ENCODE measurements at places on chromosomes 11 and 22. TPM values are rescaled to one million over a fixed set of nuclear protein-coding genes. Genes with fewer than 3 reads are reported as not detected.

GRCh38 chr11:9304178-9304577, 10.2 kb downstream of the TMEM41B start:
- no peak for DNase-seq

GRCh38 chr11:1092145-1092670, 17.5 kb downstream of the MUC2 start:
- DNase-seq, result no peak

- no peak for DNase-seq
These were observed 23.3 kb upstream of the POU2AF1 start for GRCh38 chr11:111402411-111402810.

- DNase-seq, result no peak
These were observed 426.1 kb upstream of the CADM1 start for GRCh38 chr11:115930291-115930690.

DNA sequence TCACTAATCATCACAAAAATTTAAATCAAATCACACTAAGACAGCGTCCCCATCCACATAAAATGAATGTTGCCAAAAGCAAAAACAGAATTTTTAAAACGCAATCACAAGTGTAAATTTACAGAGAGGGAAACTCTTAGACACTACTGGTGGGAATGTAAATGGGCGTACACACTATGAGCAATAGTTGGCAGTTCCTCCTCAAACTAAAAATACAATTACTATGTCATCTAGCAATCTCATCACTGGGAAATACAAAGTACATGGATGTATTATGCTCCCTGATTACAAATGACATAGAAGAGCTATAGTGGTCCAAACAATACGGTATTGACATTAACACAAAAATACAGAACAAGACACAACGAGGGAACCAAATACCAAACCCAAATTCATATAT, 8.7 kb upstream of the RGL4 start:
- DNase-seq, result no peak

GRCh38 chr22:43544289-43544673, 132.5 kb downstream of the MPPED1 start:
- DNase-seq, result no peak

- no peak for DNase-seq
These were observed 25.7 kb downstream of the LRFN4 start for GRCh38 chr11:66882561-66883015.

DNA sequence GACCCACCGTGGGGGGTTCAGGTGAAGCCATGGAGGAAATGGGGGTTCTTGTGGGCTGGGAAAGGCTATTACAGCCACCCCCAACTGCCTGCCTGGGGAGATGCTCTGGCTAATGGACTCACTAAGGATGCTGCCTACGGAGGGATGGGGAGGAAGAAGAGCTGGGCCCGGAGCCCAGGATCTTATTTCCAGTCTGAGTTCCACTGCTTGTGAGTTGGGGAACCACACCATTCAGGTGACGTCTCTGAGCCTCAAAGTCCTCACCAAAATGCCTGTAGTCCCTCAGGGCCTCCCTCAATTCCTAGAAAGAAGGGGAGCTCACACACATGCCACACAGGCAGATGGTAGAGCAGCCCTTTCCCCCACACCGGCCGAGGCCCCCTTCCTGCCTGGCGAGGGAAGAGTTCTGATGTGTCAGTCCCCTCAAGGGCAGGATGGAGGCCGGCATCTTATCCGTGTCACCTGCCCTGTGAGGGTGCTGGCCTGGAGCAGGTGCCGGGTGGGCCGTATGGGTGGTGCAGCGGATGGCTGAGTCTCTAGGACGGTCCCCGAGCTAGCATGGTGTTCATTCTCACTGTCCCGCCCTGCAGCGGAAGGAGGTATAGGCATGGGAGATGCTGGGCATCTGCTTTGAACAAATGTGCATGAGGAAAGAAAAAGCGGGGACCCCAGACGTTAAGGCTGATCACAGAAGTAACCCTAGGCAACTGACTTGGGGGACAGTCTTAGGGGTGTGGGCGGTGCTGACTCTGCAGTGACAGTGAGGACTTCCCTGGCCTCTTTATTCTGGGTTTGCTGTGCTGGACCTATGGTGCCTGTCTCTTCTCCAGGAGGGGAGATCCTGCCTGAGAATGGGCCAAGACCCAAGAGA, 15.7 kb downstream of the MRGPRF start:
- no peak for DNase-seq

GRCh38 chr11:22472306-22472705, 134.1 kb downstream of the SLC17A6 start:
- no peak for DNase-seq

GRCh38 chr11:98720951-98721350, 299.8 kb upstream of the CNTN5 start:
- DNase-seq, result no peak

GRCh38 chr11:45219411-45219810, 66.7 kb downstream of the SYT13 start:
- DNase-seq, result no peak

DNA sequence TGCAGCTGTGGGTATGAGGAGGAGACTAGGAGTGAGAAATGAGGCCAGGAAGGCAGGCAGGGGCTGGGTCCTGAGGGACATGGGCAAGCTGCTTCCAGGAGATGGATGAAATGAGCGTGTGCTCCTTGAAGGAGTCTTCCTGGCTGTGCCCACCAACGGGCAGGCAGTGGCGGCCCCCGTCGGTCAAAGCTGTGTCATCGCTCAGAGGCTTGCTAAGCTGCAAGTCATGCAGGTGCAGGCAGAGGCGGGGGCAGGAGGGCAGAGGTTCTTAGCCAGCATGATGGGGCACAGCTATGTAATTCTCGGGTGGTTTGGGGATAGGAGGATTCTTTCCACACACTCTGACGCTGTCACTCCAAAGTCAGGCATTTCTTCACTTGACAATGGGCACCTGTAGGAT, 12.5 kb upstream of the PEX26 start:
- DNase-seq, result no peak

DNA sequence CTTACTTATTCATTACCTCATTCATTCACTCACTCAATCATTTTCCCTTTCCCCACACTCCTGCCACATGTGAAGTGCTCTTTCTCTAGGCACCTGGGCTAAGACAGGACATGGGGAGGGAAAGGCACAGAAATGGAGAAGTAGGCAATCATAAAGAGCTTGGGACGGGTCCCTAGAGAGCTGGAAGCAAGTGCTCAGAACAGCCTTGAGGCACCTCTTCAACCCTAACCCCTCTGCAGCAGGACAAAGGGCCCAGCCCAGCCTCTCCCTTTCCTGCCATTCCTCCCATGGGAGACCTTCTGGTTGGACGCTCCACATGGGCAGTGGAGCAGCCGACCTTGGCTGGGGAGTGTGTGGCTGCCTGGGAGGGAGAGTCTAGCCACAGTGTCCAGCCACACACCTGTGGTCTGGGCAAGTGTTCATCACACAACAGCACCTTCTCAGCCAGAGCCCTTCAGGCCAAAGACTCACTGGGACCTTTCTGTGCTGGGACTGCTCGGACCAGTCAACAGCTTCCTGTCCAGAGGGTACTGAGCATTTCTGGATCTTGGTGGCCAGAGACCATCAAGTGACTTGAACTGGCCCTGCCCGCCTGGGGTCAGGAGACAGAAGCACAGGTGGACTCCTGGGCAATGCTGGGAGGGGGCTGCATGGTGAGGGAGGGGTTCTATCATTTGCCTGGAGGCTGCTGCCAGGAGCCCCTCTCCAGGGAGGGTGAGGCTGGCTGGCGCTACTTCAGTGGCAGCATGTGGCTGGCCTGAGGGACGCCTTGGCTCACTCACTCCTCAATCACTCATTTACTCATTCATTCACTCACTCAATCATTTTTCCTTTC, 1.0 kb upstream of the MUC5AC start:
- DNase-seq, result no peak

- no peak for DNase-seq
These were observed 3.6 kb upstream of the SORL1 start for GRCh38 chr11:121448431-121448941.

GRCh38 chr22:30212363-30212995, 34.1 kb downstream of the LIF start:
- DNase-seq, result no peak

GRCh38 chr11:64558065-64558745, 32.8 kb upstream of the SLC22A12 start:
- DNase-seq, result no peak

DNA sequence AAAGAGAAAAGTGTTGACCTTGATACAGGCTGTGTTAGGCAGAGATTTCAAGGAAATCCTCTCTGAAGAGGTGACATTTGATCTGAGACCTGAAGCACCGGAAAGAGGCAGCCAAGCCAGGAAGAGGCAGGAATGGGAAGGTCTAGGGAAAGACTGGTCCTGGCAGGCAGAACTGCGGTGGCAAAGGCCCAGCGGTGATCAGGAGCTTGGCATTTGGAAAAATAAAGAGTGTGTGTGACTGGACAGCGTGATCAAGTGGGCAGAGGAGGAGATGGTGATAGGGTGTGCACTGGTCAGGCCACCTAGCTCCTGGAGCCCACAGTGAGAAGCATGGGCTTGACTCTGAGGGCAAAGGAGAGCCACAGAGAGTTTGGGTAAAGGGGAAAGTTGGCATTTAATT, 27.2 kb upstream of the GAB4 start:
- no peak for DNase-seq

DNA sequence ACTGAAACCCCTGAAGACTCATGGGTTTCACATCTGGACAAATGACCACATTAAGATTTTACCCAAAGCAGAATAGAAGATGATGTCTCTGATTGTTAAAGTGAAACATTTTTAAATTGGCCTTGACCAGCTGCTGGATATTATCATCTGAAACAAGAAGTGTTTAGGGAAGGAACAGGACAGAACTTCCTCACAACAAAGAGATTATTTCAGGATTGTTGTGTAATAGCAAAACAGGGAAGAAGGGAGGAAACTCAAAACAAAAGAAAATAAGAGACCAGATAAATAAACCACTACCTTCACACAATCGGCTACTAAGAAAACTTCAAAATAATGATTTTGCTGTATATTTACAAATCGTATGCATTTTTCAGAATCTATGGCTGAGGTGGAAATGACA, 319.2 kb upstream of the API5 start:
- DNase-seq, result no peak

DNA sequence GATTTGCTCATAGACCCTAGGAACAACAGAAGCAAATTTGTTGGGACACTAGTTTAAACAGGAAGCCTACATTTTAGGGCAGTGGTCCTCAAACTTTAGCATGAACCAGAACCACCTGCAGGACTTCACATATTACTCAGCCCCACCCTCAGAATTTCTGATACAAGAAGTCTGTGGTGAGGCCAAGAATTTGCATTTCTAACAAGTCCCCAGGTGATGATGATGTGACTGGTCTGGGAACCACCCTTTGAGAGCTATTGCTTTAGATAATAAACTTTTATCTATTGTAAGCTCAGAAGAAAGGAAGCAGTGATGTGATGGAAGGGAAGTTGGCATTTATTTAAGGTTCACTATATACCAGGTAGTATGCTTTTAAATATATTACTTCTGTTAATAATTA, 194.0 kb downstream of the FAM181B start:
- DNase-seq, result no peak

DNA sequence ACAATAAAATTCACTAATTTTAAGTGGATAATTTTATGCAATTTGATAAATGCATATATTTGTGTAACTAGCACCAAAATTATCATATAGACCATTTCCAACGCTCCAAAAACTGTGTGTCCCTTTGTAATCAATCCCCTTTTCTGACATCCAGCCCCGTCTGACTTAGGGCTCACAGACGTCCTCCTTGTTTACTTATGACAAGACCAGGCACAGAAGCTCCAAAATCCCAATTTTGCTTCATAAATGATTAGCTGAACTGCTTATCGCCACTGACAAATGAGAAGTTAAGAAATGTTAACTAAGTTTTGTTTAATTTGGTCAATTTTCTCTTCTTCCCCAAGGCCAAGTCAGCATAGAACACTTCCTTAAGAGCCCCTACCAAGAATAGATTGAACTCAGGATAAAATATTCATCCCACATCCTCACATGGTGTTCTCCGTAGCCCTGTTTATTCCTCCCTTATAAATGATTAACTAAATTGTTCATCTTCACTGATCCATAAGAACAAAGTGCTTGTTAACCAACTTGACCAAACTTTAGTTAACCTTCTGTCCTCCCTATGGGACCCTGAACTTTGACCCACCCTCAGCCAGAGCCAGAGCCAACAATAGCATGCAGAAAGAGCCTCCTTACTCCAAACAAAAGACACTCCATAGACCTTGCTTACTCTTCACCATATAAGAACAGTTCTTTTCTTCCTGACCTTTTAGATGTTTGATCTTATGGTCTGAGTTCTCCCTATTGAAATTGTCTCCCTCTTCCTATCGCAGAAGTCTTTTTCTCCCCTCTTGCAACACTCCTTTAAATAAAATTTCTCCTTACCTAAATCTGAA, 30.8 kb upstream of the GLYAT start:
- no peak for DNase-seq

GRCh38 chr11:105738986-105739795, 129.3 kb downstream of the GRIA4 start:
- no peak for DNase-seq

DNA sequence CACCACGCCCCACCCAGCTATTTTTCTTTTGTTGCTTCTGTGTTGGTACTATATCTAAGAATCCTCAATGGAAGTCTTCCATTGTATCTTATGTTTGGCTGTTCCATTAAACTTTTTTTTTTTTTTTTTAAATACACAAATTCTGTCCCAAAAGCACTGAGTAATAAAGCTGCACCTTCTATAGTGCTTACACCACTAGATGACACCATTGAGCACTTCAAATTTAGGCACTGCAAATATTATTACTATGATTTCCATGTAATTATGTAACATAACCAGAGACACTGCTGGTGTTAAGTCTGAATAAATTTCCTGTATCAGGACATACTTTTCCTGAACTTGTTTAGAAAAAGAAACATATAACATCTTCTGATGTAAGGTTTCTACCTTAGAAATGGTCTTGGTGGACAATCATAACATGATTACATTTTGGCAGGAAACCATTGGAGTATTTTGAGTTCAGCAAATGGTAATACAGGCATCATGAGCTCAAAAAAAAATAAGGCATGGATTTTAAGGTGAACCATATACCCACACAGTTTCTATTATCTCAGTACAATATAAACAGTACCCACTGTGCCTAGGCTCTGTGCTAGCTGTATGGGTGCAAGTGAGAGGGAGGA, 110.5 kb downstream of the ATG16L2 start:
- peak; percentile 65 for DNase-seq

Gene C22orf31
- not detected for total RNA-seq

Gene CARD18
- not detected for total RNA-seq

Gene CCDC83
- not detected for total RNA-seq

Gene KRTAP5-10
- total RNA-seq, result not detected

Gene NXPE1
- not detected for total RNA-seq

Gene SCN3B
- total RNA-seq, result not detected

Gene RAC2
- 537 TPM for total RNA-seq

Gene OR52E4
- total RNA-seq, result not detected

Gene PGA5
- not detected for total RNA-seq

Gene LMNTD2
- 5.1 TPM for total RNA-seq

Gene CD248
- total RNA-seq, result 0.30 TPM

Gene OR8D1
- not detected for total RNA-seq

Gene PDHX
- total RNA-seq, result 22.0 TPM

All from CD4-positive, CD25-positive, alpha-beta regulatory T cell (primary cell).